ENCODE measurements at places on chromosomes 1 and 21.

DNA sequence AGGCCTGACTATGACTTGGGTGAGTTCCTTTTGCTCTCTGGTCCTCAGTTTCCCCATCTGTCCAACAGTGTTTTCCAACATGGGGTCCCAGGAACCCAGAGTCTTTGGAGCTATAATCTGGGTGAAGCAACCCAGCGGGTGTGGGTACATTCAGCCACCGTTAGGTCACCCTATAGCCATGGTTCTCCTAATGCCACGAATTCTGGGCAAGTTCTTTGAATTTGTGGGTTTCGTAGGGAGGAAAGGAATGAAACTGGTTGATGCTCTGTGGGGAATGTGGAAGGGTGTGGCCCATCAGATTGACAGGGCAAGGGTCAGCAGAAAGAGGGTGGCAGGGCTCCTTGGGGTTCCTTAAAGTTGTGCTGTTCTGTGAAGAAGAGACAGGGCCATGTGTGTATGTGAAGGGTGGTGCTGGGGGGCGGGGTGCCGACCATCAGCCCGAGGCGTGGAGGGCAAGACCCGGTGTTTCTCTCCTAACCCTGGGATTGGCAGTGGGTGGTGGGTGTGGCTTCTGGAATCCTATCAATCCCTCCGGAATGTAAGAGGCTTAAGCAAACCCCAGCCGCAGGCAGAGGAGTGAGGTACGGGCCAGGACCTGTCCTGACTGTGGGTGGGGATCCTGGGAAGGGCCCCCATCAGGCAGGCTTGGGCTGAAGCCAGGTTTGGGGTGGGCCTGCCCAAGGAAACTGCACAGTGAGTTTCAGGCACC lies 35.5 kb upstream of the ZNF362 start:
- no peak for DNase-seq

DNA sequence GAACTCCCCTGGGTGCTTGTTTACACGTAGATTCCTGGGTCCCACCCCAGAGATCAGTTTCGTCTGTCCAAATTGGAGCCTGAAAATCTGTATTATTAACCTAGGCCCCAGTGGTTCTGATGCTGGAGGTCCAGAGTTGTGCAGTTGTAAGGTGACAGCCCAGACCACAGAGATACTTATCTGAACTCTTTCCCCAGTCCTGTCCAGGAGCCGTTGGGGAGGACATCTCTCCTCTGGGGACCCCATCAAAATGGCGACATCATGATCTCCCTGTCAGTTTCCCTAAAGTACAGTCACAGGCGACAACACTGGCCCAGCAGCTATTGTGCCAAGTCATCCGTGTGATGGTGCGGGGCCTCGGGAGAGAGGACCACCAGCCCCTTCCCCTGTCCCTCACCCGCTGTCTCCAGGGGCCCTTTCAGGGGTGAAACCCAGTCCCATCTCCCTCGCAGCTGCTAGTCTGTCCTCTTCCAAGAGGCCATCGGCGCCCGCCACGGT lies 749 bp upstream of the EFHD2 start:
- DNase-seq, result no peak

DNA sequence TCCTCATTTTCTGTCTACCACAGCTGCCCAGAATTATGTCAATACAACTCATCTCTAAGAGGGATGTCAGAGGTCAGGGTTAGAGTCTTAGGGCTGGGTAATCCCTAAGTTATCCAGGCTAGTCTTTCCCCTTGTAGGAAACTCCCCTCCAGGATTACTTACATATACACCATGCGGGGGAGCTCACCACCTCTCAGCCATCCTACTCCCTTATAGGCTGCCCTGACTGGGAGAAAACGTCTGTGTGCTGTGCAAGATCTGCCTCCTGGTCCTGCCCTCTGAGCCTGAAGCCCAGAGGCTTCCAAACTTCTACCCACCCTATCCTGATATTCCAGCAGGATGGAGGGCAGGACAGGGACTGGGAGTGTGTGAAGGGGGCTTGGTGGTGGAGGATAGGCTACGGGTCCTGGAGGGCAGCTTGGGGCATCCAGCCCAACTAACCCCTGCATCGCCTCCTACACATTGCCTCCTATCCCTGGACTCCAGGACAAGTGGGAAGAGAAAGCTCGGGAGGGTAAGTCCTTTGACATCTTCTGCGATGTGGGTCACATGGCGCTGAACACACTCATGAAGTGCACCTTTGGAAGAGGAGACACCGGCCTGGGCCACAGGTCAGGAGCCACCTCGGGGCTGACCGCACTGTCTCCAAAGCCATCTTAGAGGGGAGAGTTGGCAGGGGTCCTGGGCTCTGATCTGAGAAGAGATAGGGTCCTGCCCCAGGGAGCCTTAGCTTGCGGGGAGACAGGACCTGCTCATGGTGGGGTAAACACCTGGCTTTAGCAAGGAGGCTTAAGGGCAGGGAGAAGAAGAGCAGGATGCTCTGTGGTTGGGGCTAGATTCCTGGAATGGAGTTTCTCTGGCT lies 14.4 kb downstream of the CYP4B1 start:
- no peak for DNase-seq

GRCh38 chr1:61318319-61319125 lies 236.2 kb downstream of the NFIA start:
- no peak for DNase-seq

DNA sequence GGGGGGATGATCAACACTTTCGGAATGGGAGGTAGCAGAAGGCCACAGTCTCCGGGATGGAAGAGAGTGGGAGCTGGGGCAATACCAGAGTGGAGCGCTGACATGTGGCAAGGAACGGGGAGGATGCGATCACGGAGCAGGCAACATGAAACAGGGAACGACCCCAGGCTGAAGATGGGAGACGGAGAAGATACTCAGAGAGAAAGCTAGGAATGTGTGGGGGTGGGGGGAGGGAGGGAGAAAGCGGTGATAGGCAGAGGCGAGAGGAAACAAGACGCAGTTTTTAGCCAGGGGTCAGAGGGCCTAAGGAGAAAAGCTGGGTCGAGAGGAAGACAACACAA lies 577 bp downstream of the RAB3GAP2 start:
- DNase-seq, result no peak

DNA sequence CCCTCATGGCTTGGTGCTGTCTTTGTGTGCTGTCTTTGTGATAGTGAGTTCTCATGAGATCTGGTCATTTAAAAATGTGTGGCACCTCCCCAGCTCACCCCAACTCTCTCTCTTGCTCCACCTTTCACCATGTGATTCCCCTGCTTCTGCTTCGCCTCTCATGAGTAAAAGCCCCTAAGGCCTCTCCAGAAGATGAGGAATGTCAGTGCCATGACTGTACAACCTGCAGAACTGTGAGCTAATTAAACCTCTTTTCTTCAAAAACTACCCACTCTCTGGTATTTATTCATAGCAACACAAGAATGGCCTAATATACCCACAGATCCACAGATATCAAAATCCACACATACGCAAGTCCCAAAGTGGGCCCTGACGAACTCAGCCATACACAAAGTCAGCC lies 88.9 kb upstream of the PPP2R5A start:
- no peak for DNase-seq

DNA sequence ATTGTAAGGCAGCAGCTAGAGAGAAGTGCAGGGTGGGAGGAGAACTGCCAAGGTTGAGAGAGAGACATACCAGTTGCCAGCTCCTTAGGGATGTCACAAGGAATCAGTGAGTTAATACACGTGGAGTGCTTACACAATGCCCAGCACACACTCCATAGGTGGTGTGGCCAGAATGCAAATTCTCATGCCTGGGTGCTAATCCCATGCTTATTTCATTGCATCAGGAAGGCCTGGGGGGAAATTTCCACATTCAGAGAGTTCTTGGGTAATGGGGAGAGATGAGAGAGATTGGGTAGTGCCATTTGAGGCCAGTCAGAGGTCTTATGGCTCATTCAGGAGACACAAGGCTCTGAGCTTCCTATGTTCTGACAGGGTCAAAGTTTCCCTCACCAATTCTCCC lies 38.7 kb downstream of the GJA5 start:
- DNase-seq, result no peak

- DNase-seq, result no peak
Observed at GRCh38 chr1:183101841-183102276, 78.6 kb downstream of the LAMC1 start.

- DNase-seq, result no peak
Observed at GRCh38 chr1:217369996-217370551, 260.8 kb downstream of the GPATCH2 start.

DNA sequence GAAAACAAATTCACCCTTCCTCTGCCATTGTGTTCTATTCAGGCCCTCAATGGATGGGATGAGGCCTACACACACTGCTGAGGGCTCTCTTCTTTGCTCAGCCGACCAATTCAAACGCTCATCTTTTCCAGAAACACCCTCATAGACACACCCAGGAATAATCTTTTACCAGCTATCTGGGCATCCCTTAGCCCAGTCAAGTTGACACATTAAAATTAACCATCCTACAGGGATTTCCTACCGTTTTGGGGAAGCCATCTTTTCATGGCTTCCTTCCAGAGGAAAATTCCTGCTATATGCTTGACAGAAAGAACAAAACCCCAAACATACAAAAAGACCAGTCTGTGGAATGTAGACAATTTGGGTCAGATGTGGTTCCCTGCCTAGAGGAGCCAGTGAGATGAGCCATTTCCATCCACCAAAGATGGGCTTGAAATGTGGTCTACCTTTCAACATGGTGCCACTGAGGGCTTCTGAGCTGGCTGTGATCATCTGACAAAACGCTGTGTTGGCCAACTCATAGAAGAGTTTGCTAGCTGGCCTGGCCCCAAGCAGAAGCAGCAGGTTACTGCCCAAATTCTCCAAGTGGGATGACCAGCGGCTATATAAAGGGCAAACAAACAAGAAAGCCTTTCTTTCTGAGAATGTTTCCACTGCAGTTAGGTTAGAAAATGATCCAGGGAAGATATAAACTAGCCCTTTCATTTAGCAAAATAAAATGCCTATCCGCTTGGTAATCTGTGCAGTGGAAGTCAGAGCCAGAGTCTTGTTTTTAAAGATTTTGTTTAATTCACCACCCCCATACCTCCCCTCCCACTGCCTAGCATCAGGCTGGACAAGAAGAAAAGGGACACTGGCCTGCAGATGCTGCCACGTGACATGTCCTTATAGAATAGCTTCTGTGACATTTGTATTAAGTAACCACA lies 69.1 kb upstream of the MRPS6 start:
- no peak for DNase-seq

- no peak for DNase-seq
Observed at GRCh38 chr1:10722803-10723202, 73.6 kb downstream of the CASZ1 start.

DNA sequence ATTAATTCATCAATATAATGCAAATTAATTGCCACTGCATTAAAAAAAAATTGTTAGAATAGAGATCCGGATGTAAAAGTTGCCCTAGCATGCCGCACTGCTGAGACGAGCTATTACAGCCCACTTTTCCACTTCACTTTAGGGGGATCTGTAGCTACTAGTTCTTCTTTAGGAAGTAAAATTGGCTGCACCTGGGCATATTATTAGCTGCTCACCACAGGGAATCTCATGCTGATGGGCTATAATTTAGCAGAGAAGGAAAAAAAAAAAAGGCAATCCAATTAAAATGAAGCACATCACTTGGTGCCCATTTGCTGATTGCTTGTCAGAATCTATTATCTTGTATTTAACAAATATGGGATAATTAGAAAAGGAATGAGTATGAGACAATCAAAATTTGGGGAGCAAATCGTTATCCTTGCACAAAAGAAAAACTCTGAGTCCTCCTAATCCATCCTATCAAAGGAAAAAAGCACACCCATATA lies 233.4 kb downstream of the DSCAM start:
- DNase-seq, result no peak

DNA sequence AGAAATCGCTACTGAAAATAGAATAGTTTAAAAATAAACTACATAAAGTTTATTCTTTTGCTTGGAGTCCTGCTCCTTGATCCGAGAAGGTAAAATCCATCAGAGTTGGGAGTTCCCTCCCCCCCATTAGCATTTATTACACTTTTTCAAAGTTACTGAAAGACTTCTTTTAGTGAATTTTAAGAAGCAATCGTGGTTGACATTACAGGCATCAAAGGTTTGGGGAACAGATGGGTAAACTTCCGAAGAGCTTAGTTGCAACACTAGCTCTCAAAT lies 31.0 kb upstream of the NFIA start:
- no peak for DNase-seq

DNA sequence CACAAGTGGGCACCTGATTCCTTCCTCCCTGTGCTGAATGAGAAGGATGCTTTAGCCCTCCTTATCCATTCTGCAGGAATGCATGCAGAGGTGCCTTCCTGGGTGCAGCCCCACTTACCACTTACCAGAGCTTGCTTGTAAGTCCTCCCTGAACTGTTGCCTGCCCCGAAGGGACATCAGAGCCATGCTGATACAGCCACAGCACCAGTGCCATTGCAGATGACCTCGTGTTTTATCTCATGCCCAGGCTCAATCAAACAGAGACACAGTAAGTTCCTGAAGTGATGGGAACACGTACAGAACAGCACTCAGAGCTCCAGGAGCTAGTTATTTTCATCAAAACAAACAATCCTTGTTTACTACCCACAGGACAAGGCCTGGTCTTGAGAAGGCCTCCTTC lies 81.9 kb downstream of the ATP1A1 start:
- no peak for DNase-seq

GRCh38 chr1:81466961-81467360 lies 333.8 kb upstream of the ADGRL2 start:
- no peak for DNase-seq

DNA sequence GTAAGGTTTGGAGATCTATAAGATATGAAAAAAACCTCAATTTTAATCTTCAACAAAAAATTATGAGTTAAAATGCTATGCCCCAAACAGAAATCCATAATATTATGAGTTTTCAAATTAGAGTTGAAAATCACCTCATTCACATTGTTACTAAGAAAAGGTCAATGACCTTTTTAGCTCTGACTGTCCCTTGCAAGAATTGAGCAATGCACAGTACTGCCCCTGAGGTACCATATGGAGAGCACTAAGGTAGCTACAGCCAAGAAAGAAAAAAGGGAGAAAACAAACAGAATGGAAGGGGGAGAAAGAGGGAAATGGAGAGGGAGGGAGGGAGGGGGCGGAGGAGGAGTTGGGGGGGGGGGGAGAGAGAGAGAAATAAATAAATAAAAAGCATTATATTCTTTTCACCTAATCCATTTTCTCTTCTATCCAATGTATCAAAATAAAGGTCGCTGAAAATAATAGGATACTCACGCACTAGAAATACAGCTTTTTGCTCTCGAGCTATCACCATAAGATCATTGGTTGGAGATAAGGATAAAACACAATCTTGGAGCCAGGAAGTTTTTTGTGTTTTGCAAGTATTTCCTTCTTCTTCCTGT lies 58.8 kb downstream of the RAB3GAP2 start:
- DNase-seq, result no peak

Data from activated CD4-positive, CD25-positive, alpha-beta regulatory T cell (primary cell).